ENCODE measurements at places on chromosomes 4 and X.

DNA sequence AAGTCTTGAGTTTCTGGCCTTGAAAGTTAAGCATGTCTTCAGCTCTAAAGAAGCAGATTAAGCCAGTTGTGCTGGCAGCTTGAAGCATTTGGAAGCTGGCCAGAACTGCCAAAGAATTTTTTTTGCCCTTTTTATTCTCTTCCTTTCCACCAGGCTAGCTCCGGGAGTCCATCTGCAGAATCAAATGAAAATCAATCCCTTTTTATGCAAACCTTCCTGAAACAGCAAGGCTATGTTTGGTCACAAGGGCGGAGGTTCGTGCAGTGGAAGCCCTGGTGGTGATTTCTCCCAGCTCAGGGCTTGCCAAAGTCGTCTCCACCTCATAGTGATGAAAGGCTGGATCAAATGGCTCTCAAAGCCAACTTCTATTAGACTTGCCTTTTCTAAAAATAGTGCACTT lies 21.6 kb upstream of the C4orf54 start:
- no peak for DNase-seq

DNA sequence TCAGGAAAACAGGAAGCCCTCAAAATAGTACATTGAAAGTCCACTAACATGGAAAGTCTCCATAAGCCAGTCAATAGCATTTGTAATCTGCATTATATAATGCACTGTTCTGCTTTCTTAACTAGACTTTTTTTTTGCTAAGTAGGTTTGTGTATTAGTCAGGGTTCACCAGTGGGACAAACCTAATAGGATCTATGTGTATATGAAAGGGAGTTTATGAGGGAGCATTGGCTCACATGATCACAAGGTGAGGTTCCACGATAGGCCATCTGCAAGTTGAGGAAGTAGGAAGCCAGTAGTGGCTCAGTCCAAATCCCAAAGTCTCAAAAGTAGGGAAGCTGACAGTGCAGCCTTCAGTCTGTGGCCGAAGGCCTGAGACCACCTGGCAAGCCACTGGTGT lies 116.0 kb downstream of the MXRA5 start:
- DNase-seq = no peak

GRCh38 chrX:78517124-78517523 lies 142.0 kb downstream of the RTL3 start:
- DNase-seq = no peak

- no peak for DNase-seq
Measured at GRCh38 chr4:155900381-155900780, 3.1 kb upstream of the TDO2 start.

GRCh38 chr4:77021614-77022089 lies 54.1 kb downstream of the CCNI start:
- DNase-seq = no peak

DNA sequence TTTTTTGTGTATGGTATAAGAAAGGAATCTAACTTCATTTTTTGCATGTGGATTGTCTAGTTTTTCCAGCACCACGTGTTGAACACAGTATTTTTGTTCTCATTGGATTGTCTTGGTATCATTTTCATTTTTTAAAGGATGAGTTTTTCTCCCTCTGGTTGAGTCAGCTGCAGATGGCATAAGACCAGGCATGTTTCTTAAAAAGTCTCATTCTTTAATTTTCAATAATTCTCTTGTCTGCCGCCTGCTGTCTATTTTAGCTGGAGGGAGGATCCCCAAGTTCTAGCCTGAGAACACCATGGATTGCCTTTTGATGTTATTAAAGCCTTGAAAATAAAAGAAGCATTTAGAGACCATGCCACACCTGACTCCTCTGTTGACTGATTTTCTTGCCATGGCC lies 263.8 kb downstream of the ARHGAP24 start:
- no peak for DNase-seq

- no peak for DNase-seq
Measured at GRCh38 chr4:41267997-41268396, 11.3 kb downstream of the UCHL1 start.

DNA sequence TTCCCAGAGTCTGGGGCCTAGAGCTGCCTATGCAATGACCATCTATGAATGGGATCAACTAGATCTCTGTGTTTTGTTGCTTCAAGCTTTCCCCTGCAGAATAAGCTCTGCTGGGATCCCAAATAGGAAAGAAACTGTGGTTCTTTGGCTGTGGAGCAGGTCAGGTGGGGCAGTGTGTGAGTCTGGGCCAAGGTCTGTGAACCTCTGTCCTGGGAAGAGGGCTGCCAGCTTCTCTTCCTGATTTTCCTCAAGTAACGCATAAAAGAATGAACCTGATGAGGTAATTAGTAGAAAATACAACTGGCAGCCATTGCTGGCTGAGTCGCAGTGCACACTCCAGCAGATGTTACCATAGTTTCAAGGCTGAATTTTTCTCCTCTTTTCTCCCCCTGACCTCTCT lies 4.6 kb upstream of the PIN4 start:
- no peak for DNase-seq

DNA sequence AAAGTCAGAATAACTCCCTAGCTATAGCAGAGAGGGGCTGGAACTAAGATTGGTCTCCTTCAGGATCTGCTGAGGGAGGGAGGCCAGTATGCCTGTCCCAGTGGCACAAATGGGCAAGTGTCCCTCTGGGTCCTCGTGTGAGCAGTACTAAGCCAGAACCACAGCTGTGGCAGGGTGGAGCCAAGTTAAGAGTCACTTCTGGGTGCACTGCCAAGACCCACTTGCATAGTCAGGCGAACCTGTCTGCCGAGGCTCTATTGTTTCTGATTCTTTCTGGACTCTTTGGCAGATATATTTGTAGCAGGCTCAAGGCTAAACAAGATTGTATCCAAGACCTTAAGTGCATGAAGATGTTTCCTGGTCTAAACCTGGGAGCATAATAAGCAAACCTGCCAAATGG lies 1123.7 kb upstream of the POU3F4 start:
- DNase-seq = no peak

DNA sequence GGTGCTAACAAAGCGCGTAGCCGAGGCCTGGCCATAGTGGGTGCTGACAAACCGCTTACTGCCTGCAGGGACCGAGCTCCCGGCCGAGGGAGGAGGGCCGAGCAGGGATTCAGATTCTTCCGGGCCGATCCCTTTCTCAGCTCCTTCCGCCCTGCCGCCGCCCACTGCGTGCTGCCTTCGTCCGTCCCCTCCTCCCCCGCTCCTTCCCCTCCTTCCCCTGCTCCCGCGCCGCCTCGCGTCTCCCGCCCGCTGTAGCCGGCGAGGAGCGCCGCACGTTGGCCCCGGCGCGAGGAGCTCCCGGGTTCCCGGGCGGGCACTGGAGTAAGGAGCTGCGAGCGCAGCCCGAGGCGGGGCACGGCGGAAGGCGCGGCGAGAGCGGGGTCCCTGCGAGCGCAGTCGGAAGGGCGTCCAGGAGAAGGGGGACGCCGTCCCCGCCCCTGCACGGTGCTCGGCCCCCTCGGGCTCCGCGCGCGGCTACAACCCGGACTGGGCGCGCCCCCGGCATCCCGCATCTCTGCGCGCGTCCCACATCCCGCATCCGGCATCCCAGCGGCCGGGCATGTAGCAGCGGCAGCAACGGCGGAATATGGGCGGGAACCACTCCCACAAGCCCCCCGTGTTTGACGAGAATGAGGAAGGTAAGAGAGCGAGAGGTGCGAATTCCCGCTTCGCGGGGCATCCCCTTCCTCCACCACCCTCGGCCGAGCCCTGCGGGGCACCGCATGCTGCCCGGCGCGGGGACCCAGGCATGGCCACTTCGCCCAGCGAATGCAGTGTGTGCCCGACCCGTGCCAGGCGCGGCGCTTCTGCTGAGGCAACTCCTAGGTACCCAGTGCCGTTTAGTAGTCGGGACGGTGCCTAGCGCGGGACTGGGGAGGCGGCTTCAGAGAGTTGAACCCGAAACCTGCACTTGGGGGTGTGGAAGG lies at the start of gene STK32B:
TSS of gene STK32B (plus strand) at position 203 of the 926 bp plus-strand sequence.
- DNase-seq = peak; percentile 31

- DNase-seq = no peak
Measured at GRCh38 chr4:102390438-102390837, 45.2 kb upstream of the SLC39A8 start.

DNA sequence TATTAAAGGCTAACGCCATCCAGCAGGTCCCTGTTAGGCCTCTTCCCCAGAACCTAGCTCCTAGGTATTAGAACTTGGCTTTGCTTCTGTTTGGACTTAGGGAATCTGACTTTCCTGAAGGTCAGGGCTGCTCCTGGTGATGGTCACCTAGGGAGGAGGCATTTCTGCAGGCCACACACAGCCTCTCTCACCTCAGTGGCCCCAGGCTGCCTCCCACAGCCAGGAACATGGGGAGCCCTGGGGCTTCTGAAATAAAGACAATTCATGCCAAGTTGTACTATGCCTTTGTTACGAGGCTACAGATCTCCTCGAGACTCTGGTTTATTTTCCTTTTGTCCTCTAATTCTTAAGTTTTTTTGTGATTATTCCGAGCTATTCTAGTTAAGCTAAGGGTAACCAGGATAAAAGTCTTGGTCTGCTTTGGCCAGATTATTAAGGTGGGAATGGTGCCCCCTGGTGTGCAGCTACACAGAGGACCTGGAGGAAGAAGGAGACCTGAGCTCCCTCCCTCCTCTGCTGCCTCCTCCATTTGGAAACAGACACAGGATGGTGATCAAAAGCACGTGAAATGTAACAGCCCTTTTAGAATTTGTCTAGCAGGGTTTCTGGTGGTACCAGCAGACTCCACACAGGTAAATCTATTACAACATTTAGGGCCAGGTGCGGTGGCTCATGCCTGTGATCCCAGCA lies 131.0 kb downstream of the DCLK2 start:
- DNase-seq = no peak

DNA sequence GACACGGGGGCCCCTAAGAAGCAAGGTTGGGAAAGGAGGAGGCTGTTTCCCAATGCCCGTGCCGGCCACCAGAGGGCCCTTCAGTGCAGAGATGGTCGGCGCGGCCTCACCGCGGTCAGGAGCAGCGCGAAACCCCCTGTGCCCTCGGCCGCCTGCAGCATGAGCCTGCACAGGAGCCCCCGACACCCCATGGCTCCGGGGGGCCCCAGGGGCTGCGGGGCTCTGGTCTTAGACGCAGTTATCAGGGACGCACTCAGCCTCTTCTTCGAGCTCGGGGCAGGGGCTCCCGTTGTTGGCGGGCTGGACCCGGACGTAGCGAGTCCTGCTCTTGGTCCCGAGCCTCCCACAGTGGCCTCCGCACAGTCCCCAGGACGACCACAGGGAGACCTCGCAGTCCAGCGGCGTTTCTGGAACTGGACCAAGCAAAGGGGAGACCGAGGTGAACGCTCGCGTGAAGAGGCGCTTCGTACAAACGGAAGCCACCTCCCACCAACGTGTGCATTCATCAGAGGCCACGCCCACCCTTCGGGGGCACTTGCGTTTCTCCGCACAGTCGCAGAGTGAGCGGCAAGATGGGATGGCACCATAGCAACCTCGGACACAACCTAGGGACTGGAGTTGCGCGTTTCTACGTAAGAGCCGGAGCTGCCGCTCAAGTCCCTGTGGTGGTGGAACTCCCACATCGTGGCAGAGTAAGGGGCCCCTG lies 5.0 kb downstream of the SPON2 start:
- DNase-seq = peak; percentile 46

DNA sequence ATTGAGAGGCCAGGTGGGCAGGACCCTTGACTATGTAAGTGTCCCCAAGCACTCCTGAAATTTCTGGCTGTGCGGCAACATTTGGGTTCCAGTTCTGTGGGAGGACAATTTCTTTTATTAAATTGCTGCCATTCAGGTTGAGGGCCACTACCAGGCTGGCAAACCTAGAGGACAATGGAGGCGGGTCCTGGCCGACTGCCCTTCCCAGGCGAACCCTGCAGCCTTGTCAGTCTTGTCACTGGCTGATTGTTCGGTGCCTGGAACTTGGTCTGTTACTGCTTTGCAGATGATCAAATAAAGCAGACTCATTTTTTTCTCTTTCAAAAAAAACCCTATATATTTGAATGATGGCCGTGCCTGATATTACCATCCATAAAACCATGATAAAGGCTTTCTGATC lies 6.6 kb upstream of the TMEM128 start:
- DNase-seq = no peak

GRCh38 chr4:60805500-60806313 lies 394.4 kb upstream of the ADGRL3 start:
- DNase-seq = no peak

DNA sequence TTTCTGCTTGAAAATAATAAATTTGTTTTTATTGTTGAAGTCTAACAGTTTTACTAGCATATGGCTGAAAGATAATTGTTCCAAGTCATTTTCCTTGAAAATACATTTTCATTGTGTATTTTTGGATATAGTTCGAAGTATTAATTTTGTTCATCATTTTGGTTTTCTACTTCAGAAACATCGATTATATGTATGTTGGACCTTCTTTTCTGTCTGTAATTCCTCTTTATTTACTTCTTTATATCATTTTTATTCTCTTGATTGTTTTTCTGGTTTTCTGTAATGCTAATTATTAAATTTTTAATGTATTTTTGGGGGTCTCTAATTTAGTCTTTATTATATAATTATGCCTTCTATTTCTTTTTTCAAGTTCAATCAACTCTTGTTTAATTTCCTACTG lies 407.1 kb upstream of the FRG1 start:
- DNase-seq = no peak

- DNase-seq = no peak
Measured at GRCh38 chr4:155722816-155723499, 35.9 kb upstream of the GUCY1B1 start.

DNA sequence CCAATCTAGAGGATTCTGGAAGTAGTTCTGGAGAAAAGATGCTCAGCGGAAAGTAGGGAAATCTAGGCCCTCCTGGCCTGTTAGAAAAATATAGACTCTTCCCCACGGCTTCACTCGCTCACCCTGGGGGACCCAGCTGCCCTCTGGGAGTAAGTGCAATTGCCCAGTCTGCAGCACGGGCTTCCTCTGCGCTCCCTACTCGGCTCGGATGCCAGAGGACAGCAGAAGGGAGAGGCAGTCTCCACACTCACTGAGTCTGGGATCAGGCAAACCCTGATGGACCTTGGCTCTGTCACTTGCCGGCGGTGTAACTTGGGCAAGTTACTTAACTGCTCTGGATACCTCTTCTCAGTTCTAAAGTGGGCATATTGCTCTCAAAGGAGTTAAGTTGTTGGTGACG lies 2.1 kb downstream of the SHISA3 start:
- no peak for DNase-seq

- no peak for DNase-seq
Measured at GRCh38 chr4:11799196-11799595, 370.5 kb upstream of the HS3ST1 start.

DNA sequence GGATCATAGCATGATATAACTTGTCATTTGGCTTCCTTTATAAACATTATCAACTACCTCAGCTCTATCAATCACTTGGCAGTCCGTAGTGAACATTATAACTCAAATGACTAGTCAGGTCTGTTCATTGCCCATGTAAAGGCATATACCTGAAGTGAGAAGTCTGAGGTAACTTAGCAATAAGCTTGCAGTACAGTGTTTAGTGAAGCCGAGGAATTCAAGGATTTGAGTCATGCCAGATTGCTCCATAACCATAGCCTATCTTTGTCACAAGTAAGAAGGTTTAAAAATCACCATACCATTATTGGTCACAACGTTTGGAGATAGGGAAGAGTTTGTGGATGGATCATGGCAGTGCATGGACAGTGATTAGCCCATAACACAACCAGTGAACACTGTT lies 41.6 kb downstream of the AR start:
- DNase-seq = no peak

GRCh38 chr4:139241086-139241783 lies 38.8 kb downstream of the MGARP start:
- no peak for DNase-seq
